ENCODE measurements at places on chromosomes 7 and 10. TPM values are rescaled to one million over a fixed set of nuclear protein-coding genes. Genes with fewer than 3 reads are reported as not detected.

The NEUROD6 gene
- not detected for total RNA-seq

DNA sequence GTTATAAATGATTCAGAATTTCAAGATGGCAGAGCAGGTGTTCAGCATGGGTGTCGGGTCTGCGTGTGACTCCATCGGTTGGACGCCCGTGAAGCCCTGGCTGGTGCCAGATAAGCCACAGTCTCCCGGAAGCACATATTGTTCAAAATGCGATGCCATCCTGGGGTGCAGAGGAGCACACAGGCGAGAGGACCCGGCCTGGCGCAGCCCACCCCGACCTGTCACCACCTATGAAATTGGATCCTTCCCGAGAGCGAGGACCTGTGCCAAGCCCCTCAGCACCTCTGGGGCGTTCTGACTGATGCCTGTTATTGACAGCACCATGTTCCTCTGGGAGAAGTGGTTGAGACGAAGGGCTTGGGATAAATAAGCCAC is 110.1 kb downstream of the ACTR3B start:
- no peak for DNase-seq

The SFXN3 gene
- total RNA-seq, result 49.5 TPM

- no peak for DNase-seq
These were observed 3.5 kb upstream of the DAGLB start for GRCh38 chr7:6451224-6451705.

GRCh38 chr10:74151879-74152722 is 1.1 kb downstream of the ADK start:
- DNase-seq, result no peak
